NCI-H748 treated with DMSO at 0.1 percent for 48 hours (cell line): ENCODE measurements at places on chromosomes 2 and 18.

- no peak for DNase-seq
Observed at GRCh38 chr2:161135951-161136593, 24.2 kb upstream of the TANK start.

GRCh38 chr2:59774821-59775433, 778.5 kb downstream of the BCL11A start:
- no peak for DNase-seq

GRCh38 chr2:143779021-143779420, 649.8 kb downstream of the ARHGAP15 start:
- DNase-seq, result no peak

DNA sequence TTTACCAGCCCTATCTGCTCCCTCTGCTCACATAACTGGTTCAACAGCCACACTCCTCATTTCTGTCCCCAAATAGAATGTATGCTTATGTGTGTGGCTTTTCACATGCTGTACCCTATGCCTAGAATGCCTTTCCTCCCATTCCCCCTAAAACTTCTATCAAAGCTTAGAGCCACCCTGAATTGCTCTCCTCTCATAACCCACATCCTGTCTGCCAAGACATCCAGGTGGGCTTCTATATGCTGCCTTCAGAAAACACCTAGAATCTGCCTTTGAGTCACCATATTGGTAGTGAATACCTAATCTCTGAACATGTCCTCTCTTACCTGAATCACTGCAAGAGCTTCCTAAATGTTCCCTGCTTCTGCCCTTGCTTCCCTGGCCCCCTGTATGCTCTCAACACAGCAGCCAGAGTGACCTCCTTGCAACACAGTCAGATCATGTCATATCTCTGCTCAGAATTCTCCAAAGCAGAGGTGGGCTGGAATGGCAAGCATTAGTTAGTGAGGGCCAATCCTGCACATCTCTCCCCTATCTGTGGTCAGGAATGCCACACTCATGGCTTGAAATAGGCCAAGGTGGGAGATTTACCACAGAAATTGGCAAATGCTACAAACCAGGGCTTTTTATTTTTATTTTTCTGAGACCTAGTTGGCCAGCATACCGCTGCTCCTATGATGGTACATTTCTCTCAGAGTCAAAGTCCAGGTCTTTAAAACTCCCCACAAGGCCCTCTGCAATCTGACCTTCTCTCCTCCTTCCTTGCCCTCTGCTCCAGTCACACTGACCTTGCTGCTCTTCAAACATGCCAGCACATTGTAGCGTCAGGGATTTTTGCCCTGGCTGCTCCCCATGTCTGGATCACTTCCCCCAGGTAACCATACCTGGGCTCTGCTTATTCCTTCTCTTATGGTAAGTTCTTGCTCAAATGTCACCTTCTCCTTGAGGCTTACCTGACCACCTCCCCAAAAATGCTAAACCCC, 111.8 kb upstream of the STON1 start:
- DNase-seq, result no peak

DNA sequence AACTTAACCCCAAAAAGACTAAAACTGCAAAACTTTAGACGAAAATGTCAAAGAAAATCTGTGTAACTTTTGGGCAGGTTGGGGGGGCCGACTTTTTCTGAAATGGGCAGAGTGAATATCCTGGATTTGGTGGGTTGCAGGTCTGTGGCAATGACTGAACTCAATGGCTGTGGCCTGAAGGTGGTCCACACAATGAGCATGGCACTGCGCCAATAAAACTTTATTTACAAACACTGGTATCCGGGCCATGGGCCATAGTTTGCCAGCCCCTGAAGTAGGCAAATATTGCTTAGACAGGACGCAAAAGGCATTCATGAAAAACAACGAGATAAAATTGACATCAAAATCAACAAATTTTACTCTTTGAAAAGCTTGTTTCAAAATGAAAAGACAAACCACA, 66.2 kb downstream of the RTP5 start:
- no peak for DNase-seq

DNA sequence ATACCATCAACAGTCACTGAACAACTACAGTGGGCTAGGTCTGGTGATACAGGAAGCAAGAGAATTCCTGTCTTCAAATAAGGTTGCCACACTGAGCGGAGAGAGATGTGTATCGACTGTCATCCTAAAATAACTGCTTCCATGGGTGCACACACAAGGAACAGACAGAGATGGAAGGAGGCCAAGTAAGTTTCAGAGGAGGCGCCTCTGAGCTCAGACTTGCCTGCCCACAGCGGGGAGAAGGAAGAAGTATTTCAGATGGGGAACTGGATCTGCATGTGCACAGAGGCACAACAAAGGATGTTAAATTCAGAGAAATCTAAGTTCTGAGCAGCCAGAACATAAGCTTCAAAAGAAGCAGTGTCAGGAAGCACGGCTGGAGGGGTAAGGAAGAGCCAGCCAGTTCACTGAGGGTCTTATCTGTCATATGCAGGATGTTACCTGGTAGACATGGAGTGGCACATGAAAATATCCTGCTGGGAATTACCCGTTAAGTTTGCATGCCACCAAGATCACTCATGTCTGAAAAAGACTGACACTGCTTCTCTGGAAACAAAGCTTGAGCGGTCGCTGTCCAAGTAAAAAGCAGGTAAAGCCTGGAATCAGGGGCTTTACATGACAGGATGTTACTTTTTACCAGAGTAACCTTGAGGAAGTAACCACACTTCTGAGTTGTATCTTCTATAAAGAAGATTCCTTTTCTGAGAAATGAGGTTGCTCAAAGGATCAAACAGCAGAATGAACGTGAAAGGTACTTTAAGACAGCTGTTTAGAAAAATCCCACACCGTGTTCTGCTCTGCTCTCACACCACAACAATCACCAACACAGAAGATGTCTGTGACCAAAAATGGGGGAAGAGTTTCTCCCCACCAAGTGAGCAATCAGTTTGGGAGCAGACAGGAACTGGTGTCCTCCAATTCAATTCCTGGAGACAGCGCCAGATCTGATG, 260.2 kb downstream of the NBAS start:
- no peak for DNase-seq

- no peak for DNase-seq
Observed at GRCh38 chr2:108604196-108604595, 69.9 kb downstream of the LIMS1 start.

DNA sequence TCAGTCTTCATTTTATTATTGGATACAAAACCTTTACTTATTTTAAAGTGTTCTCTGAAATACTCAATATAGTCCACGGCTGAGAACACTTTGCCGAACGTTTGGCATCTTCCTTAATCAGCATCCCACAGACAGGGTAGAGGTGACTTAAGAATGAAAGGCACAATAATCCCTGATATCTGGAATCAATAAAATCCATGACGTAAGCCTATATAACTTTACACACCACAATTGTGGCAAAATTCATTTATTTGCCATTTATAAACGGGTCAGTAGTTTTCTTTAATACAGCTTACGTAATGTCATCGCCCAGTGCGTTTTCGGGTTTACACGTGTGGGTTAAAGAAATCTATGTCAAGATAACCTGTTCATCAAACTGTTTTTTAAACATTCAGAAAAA, 1.3 kb downstream of the MGAT4A start:
- no peak for DNase-seq

- DNase-seq, result no peak
Observed at GRCh38 chr2:53173698-53174455, 593.7 kb upstream of the CHAC2 start.

GRCh38 chr2:41483226-41483625, 564.6 kb upstream of the PKDCC start:
- no peak for DNase-seq

- DNase-seq, result no peak
Observed at GRCh38 chr2:46174345-46175170, 122.6 kb upstream of the EPAS1 start.
